ENCODE measurements at places on chromosomes 4 and X.
A peak's percentile ranks its signal among the peaks of the same experiment; 100 is the strongest.

GRCh38 chr4:3135155-3136011, 60.9 kb downstream of the HTT start:
- DNase-seq = no peak

DNA sequence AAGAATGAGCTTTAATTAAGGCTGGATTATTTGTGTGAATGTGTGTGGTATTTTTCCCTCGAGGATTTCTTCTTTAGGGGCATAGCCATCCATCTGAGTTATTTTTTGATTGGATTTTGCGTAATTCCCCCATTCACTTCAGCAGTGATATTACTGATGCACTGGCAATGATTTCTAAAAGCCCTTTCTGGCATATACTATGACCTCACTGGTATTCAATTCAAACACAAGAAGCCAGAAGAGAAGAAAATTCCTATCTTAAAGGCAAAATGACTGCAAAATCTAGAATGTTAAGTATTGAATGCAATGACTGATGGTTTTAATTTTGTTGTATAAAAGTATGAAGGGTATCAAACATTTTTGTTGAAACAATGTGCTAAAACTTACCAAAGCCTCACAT, 71.1 kb upstream of the DDIT4L start:
- DNase-seq = no peak

DNA sequence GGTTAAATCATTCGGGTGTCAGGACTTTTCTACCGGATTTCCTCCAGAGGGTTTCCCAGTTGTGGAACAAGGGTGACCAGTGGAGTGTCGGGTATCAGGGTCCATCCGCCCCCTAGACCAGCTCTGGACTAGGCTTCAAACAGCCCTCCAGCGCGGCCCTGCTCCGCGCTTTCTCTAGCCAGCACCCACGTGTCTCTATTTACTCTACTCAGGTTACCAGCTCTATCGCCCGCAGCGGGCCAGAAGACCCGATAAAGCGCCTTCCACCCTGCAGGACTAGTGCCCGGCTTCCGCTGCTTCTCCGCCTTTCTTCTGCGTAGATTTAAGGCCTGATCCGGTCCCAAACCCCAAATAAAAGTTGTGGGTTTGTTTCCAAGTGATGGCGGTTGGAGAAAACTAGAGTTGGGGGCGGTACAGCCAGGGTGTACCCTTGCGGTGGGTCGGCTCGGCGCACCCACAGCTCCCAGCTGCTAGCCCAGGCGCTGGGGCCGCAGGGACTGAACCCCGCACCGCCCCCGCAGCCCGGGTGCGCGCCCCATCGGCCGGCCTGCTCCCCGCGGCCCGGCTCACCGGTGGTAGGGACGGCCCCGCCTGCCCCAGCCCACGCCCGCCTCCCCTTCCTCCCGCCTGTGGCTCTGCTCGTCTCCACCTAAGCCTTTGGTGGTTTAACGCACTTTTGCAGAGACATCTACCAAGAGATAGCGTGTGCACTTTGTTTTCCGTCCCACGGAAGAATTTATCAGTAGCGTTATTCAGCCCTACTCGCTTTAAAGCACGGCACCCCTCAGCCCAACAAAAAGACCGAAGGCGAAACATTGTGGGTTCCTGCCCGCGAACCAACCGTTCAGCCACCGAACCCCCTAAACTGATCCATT, 2.1 kb downstream of the LEF1 start:
- no peak for DNase-seq

- no peak for DNase-seq
Measured at GRCh38 chr4:155615081-155615887, 51.4 kb upstream of the GUCY1A1 start.

DNA sequence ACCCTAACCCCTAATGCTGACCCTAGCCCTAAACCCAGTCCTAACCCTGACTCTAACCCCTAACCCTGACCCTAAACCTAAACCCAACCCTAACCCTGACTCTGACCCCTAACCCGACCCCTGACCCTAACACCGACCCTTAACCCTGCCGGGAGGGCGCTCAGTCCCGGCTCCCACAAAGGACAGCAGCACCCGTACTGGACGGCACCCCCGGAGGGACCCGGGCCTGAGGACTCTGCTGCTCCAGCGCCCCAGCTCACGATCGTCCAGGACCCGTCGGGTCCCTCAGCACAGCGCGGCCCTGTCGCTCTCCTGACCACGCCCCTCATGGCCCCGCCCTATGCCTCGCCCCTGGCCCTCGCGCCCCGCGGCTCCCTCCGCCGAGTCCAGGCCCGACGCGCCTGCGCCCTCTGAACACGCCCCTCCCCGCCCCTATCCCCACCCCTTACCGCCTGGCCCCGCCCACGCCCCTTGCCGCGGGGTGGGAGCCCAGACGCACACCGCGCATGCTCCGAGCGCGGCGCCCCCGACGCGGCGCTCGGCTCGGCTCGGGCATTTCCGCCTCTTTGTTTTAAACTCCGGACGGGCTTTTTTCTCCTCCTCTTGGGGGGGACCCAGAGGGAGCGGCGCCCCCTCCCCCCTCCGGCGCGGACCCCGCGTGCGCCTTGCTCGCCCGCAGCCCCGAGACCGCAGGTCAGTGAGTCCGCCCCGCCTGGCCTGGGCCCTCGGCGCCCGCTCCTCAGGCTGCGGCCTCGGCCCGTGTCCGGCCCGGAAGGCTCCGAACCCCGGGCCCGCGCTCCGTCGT, at the start of gene PCGF3:
Gene PCGF3, plus strand, starts transcription at position 555 of the 805 bp plus-strand sequence. CDS start 27,849 bp downstream, outside the sequence.
- DNase-seq = peak; percentile 91

GRCh38 chrX:104310657-104311254, 56.0 kb upstream of the ESX1 start:
- DNase-seq = no peak

DNA sequence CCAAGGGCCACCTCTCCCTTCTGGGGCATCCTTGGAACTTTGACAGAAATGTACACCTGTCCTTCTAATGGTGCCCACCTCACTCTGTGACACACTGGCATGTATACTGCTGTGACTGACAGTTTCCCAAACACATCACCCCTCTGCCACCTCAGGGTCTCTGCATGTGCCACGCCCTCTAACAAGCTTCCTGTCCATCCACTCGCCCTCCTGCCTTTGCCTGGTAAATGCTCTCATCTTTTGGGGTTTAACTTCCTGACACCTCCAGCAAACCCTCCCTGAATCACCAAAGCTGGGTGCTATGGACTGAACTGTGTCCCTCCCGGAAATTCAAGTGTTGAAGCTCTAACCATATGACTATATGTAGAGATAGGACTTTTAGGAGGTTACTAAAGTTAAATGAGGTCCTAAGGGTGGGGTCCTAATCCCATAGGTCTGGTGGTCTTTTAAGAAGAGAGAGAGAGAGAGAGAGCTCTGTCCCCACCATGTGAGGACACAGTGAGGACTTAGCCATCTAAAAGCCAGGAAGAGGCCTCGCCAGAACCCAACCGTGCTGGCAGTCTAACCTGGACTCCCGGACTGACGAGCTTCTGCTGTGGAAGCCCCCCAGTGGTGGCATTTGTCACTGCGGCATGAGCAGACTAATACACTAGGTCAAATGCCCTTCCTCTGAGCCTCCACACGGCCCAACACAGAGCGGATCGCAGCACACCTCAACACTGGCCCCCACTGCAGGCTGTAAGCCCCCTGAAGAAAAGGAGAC, 95.6 kb downstream of the AFAP1 start:
- DNase-seq = peak; percentile 94

GRCh38 chrX:102129473-102129872, 4.0 kb downstream of the TCEAL2 start:
- DNase-seq = no peak

- DNase-seq = no peak
Measured at GRCh38 chrX:10341309-10341708, 184.5 kb downstream of the CLCN4 start.

DNA sequence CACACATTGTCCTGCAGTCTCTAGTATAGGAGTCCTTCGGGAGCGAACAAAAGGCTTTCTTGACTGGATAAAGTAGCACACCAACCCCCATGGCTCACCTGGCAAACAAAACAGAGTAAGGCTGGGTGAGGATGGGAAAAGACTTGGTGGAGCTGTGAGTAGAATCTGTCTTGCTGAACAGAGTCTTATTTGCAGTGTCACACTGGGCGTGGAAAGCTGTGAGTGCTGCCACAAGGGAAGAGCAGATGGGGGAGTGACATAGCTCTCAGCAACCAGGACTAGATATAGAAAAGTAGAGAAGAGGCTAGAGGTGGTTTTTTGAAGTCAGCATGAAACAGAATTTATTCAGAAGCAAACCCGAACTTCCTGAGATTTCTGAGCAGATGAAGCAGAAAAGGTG, 137.2 kb upstream of the ESX1 start:
- no peak for DNase-seq

DNA sequence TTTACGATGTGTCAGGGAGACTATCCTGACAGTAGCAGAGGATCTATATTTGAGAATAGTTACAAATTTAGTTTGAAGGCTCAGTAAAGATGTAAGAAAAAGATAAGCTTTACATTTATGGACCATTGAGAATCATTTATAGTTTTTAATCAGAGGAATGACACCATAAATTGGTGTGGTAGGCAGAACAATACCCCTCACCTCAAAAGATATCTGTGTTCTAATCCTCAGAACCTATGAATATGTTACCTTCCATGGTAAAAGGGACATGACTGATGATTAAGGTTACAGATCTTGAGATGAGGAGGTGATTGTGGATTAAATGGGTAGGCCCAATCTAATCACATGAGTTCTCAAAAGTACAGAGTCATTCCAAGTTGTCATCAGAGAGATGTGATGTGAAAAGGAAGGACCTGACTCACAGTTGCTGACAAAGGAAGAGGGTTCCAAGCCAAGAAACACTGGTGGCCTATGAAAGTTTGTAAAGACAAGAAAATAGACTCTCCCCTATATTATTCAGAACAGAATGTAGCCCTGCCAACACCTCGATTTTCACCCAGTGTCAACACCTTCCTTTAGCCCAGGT, 27.0 kb downstream of the EREG start:
- DNase-seq = peak; percentile 21

GRCh38 chr4:87024201-87024600, 89.4 kb downstream of the AFF1 start:
- no peak for DNase-seq

DNA sequence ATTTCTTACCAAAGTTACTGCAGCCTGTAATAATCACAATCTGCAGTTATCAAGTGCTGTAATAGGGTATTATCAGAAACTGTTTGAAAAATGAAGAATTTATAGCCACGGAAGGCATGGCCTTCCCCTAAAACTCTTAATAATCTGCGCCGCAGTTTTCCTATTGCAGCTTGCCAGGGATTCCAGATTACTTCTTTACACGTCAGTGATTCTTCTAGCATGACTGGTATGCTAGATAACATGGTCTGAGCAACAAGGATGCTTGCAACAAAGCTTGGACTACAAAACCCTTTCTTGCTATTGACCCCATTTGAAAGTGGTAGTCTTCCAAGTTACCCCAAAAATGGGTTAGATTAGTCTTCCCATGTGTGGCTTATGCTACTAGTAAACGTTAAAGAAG, 47.2 kb upstream of the GK2 start:
- no peak for DNase-seq

GRCh38 chrX:7730071-7730470, 112.9 kb upstream of the VCX start:
- no peak for DNase-seq

DNA sequence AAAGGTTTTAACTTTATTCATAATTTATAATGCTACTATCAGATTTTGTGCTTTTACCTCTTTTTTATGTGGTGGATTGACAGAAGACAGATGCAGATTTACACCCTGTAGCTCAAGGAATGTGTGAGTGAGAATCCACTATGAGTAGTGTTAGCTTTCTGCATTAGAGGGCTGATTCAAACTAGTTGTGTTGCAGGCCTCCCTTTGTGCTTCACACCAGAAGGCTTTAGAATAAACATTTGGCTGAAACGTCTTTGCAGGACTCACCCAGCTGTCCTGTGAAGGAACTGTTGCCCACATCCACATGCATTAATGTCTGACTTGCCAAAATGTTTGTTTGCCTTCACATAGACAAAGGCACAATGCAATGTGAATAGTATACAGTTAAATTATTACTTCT, 127.0 kb downstream of the PCDH7 start:
- no peak for DNase-seq

DNA sequence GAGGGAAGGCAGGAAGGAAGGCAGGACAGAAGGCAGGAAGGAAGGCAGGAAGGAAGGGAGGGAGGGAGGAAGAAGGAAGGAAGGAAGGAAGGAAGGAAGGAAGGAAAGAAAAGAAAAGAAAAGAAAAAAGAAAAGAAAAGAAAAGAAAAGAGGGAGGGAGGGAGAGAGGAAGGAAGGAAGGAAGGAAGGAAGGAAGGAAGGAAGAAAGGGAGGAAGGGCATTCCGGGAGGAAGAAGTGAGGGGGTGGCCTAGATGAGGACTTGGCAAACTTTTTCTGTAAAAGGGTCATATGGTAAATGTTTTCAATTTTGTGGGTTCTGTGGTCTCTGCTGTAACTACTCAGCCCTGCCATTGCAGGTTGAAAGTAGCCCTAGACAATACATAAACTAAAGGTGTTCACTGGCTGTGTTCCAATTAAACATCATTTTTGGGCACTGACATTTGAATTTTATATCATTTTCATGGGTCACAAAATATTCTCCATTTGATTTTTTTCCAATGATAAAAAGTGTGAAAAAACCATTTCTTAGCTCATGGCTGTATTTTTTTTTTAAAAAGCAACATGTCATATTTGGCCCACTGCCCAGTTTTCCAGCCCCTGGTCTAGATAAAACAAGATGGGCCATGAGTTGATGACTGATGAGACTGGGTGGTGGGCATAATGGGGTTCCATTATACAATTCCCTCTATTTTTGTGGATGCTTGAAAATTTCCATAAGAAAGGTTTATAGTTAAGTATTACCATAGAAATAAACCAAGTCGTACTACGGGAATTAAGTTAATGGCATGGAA, 3.1 kb downstream of the ZNF630 start:
- DNase-seq = no peak

DNA sequence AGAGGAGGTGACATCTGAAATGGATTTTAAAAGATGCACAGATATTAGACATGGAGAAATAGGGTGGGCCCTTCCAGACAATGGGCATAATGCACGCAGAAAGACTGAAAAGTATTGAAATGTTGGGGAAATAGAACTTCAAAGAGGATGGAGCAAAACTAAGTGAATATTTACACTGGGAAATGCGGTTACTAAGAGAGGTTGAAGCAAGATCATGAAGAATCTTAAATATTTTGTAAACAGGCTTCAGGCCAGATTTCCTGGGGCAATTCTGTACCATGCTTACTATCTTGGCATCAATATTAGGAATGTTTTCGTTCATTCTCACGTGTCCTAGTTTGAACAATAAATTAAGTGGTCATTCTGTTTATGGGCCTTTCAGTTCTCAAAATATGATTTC, 216.3 kb downstream of the ADAMTS3 start:
- no peak for DNase-seq

- DNase-seq = no peak
Measured at GRCh38 chr4:171809854-171810253, 3.4 kb upstream of the GALNTL6 start.

DNA sequence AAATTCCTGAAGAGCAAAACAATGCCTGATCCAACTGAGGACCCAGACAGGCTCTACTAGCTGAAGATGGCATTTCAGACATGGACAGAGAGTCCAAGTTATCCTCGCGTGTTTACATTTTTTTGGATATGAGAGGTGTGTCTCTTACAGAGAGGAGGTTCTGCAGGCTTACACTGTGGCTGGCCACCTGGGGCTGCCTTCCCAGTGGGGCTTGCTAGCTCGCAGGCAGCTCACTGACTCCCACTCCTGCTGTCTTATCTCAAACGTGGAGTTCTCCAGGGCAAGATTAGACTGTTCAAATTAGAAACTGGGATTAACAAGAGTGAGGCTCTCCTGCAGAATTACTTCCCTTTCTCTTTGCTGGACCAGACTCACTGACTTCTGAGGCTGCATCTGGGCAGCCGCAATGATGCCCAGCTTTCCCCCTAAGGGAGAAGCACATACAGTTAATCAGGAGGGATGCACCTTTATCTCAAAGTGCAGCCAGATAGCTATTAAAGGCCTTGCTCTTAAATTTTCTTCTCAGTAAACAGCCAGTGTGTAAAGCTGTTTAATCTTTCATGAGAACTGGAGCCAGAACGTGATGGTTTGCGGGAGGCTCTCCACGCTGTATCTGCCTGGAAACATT, 123.0 kb downstream of the ENPP6 start:
- no peak for DNase-seq
